ENCODE measurements at places on chromosomes 5 and 9.

GRCh38 chr5:178343306-178343705 lies 110.7 kb upstream of the PHYKPL start:
- no peak for DNase-seq

DNA sequence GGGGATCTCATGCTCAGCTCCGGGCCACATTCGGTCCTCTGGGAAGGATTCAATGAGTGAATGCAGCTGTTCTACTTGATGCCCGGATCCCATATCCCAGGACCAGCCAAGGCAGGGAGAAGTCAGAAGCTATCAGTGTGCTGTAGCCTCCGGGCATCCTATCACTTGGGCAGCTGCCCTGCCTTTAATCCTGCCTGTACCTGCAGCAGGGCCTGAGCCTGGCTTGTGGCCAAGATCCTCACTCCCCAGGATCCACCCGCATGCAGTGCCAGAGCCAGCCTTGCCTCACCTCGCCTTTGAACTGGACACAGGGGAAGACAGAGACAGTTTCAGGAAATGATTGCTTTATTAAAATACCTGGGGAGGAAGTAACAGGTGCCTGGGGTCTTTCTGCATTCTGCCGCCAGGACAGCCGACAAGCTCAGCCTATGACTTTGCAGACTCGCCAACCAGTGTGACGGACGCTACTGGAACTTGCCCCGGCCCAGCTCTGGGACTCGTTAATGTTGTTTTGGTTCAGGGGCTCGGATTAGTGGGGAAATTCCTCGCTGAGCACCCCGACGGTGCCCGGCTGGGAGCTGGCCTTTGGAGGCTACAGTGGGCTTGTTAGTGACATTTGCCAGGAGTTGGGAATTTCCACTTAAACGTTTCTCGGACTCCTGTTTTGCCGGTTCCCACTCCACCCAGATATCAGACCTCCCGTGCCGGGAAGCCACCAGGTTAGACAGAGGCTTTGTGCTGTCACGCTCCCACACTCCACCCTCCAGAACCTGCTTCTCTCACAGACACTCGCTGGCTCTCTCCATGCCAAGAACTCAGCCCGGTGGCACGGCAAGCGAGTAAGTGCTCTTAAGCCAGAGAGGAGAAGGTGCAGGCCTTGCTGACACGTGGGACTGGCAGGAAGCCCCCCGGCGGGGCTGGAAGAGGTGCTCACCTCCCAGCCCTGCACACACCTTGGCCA lies 721 bp downstream of the PTGES start:
- no peak for DNase-seq

DNA sequence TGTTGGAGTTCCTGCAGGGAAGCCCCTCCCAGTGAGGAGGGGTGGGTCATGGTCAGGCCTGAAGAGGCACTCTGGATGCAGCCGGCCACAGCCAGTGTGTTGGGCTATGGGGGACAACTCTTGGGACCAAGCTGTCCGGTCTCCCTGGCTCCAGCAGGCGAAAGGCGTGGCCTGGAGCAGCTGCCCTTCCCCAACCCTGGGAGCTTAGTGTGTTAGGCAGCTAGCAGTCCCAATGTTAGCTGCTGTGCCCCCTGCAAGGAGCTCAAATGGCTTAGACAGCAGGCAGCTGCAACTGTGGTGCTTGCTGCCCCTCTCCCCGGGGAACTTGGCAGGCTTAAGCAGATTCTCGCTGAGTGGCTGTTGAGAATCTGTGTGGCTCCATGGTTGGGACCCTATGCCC lies 67.5 kb upstream of the ACTBL2 start:
- no peak for DNase-seq

GRCh38 chr5:154535535-154535934 lies 57.5 kb upstream of the HAND1 start:
- no peak for DNase-seq

DNA sequence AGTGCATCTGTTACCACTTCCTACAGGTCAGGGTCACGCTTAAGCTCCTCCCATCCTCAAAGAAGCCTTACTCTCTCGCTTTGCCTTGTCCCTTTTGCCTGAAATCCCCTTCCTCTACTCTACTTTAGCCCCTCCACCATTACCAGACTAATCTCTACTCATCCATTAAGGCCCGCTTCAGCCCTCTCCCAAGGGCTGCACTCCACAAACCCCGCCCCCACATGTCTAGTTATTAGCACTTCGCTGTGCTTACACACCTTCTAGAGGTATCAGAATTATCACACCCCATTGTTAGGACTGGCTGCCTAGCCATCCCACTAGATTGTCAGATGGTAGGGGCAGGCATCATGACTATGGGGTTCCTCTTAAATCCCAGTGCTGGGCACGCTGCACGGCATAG lies 565.7 kb upstream of the WWC1 start:
- no peak for DNase-seq

DNA sequence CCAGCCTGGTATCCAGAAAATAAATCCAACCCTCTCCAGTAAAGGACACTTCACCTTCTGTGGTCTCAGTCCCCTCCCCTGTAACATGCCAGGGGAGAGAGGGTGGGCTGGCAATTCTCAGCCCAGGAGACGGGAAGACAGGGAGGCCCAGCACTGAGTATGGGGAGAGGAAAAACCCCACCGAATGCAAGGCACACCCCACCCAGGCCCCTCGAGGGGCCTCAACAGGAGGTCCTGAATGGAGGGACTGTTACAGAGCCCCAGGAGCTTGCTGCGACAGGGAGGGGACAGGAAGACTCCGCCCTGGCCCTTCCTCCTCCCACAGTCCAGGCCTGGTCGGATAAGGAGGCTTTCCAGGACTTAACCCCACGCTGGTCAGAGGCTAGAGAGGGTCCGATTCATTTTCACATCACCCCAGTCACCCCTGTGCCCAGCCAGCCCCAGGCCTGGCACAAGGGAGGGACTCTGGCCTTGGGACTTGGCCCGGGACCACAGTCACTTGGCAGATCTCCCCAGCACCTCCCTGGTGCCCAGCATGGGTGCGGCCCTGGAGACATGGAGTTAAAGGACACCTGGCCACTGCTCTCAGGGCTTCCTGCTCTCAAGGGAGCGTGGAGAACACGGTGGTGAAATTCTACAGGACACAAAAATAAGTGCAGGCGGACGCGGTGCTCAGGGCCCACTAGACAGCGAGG lies 44.9 kb upstream of the STXBP1 start:
- no peak for DNase-seq

- DNase-seq: no peak
Observed at GRCh38 chr5:56112526-56113121, 117.9 kb upstream of the IL6ST start.

DNA sequence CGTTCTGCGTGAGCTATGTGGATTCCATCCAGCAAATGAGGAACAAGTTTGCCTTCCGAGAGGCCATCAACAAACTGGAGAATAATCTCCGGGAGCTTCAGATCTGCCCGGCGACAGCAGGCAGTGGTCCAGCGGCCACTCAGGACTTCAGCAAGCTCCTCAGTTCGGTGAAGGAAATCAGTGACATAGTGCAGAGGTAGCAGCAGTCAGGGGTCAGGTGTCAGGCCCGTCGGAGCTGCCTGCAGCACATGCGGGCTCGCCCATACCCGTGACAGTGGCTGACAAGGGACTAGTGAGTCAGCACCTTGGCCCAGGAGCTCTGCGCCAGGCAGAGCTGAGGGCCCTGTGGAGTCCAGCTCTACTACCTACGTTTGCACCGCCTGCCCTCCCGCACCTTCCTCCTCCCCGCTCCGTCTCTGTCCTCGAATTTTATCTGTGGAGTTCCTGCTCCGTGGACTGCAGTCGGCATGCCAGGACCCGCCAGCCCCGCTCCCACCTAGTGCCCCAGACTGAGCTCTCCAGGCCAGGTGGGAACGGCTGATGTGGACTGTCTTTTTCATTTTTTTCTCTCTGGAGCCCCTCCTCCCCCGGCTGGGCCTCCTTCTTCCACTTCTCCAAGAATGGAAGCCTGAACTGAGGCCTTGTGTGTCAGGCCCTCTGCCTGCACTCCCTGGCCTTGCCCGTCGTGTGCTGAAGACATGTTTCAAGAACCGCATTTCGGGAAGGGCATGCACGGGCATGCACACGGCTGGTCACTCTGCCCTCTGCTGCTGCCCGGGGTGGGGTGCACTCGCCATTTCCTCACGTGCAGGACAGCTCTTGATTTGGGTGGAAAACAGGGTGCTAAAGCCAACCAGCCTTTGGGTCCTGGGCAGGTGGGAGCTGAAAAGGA lies 10.9 kb downstream of the QRFP start:
- no peak for DNase-seq

DNA sequence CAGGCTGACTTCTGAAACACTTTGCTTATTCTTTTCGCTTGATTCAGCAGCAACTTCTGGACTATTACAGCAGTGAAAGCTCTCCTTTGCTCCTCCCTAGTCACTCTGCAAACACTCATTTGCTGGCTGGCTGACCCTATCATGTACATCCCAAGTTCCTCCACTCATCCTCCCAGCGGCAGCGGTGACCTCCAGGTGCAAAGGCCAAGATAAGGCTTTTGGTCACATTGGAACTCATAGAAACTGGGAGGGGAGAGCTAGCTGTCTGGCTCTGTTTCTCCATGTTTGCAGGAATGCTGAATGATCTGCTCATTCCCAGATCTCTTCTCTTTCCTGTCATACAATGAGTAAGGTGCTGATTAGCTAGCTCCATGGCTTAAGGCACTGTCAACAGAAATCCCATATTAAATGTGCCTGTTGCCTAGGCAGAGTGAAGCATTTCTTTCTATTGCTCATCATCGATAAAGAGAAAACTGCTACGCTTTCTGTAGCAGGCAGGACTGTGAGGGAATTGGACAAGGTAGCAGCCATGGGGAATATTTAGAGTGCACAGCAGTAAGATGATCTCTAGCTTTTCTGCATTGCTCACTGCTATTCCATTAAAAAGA lies 250.5 kb upstream of the PDE4D start:
- no peak for DNase-seq

- no peak for DNase-seq
Observed at GRCh38 chr5:7395432-7395946, 449 bp upstream of the ADCY2 start.

GRCh38 chr5:543755-544674 lies 19.8 kb upstream of the SLC9A3 start:
- no peak for DNase-seq

GRCh38 chr9:70902692-70903131 lies 218.7 kb downstream of the TRPM3 start:
- no peak for DNase-seq

- no peak for DNase-seq
Observed at GRCh38 chr5:138445547-138446271, 6.9 kb downstream of the REEP2 start.

DNA sequence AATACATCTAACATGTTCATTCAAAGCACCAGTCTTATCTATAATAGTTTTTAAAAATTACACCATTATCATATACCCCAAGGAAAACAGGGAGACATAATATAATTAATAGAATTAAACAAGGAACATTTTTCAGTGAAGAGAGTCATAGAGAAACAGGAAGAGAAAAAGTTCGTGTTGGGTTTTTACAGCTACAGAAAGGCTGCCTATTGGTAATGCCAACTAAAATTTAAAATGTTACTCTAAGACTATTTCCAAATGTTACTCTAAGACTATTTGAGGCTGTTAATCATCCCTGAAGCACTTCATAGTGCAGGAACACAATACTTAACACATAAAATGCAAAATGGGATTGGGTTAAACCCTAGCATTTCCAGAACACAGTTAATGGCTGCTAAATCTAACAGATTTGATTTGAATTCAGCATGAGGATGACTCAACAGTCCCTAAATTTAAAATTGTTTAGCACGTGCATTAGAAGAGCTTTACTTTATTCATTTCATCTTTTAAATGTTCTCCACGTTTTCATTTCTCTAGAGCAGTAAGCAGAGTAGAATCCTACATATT lies 54.5 kb downstream of the OXCT1 start:
- no peak for DNase-seq

DNA sequence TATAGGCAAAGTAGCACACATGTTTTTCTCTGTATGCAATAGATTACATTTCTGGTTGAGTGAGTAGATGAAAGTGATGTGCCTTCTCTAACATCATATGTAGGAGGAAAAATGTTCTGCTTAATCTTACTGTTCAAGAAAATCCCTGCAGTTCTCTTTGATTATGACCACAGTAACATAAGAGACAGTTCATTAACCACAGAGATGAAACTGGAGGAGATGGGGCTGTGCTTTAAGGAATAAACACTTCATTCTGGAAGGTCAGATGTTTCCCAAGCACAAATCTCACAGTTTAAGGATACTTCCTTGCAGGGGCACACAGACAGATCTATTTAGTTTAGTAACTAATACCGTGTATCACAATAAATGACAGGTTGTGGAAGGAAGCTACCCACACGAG lies 150.2 kb downstream of the SEMA5A start:
- DNase-seq: no peak

DNA sequence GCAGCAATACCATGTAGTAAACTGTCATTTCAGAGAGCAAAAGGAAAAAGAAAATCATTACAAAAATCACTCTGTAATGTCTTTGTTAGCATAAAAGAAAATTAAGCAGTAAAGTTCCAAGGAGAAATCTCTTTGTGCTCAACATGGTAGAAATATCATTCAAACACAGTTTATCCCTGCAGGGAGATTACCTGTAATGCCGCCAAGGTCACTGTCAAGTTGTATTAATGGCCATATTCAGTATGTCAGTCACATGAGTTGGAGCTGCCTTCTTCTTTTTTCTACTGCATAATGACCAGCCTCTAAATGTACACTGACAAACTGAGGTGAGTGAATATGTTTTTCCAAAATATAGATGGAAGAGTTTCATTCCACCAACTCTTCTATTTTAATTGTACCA lies 36.5 kb downstream of the MEF2C start:
- no peak for DNase-seq

All from activated naive CD4-positive, alpha-beta T cell (primary cell).